NCI-H1930 (cell line): ENCODE measurements at places on chromosomes 6 and 20.

- no peak for DNase-seq
Observed at GRCh38 chr6:152462716-152463115, 174.4 kb downstream of the SYNE1 start.

DNA sequence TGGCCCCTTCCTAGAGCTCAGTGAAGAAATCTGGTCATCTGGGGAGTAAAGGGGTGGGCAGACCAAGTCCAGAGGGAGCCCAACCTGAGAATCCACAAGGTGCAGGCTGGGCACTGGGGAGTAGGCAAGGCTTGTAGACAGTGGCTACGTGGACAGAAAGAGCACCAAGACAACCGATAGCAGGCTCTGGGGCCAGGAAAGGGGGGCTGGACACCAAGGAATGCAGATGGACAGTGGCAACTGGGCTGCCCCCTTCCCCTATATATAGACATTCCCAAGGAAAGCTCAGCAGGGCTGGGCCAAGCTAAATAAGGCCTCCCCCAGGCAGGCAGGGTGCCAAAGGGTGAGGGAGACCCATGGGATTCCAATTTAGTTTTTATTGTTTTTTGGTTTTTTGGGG lies 1.5 kb upstream of the TNNC2 start:
- no peak for DNase-seq

DNA sequence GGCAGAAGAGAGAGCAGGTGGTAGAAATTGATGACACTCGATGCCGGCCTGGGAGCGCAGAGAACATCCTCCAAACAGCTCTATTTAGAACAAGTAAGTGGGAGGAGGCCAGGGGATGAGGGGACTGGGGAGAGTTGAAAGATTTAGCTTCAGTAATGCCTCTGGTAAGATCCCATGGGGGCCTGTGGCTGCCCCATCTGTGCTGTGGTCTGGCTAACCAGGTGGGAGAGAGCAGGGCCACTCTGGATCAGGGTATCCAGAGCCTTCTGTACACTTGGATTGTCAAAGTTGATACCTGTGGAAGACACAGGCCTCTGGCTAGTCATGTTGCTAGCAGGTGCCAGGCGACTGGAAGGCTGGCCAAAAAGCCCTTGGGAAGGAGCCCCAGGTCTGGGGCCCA lies 27.6 kb downstream of the NCOA5 start:
- no peak for DNase-seq

GRCh38 chr20:47770935-47771334 lies 14.3 kb downstream of the SULF2 start:
- DNase-seq: no peak

DNA sequence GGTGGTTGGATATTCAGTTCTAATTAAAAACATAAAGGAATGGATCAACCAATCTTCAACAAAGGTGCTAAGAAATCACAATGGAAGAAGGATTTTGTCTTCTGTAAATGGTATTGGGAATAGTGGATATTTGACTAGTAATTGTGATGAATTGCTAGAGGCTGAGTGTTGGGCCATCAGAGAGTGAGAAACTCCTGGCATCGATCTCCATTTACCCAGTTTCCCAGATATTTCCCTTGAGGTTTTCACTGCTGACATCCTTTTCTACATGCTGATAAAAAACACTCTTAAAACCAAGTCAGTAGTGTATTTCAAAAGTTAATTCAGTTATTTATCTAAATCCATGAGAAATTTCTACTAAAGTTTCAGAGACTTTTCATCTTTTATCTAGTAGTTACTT lies 40.4 kb upstream of the COL10A1 start:
- no peak for DNase-seq

- no peak for DNase-seq
Observed at GRCh38 chr6:88380618-88381288, 214.6 kb upstream of the CNR1 start.

- DNase-seq: no peak
Observed at GRCh38 chr6:106731144-106731842, 101.9 kb downstream of the QRSL1 start.

DNA sequence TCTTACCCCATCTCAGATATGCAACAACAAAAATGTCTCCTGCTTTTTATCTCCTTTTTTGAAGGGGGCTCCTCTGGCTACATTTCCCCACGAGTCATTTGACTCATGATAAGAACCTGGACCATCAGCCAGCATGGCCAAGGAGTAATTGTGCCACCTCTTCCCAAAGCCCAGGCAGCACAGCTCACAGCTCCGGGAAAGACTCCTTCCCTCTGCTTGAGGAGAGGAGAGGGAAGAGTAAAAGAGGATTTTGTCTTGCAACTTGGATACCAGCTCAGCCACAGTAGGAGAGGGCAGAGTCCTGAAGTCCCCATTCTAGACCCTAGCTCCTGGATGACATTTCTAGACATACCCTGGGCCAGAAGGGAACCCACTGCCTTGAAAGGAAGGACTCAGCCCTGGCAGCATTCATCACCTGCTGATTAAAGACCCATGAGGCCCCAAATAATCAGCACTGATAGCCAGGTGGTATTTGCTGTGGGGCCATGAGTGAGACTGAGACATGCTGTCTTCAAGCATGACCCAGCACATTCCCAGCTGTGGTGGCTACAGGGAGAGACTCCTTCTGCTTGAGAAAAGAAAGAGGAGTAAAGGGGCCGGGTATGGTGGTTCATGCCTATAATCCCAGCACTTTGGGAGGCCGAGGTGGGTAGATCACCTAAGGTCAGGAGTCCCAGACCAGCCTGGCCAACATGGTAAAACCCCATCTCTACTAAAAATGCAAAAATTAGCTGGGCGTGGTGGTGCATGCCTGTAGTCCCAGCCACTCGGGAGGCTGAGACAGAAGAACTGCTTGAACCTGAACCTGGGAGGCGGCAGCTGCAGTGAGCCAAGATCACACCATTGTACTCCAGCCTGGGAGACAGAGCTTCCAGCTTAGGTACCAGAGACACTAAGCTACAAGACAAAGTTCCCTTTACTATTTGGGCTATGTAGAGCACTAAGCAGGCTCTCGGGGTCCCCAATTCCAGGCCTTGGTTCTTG lies 28.1 kb downstream of the NCOA6 start:
- no peak for DNase-seq

GRCh38 chr6:138107078-138107751 lies at the start of gene PERP:
Gene PERP (minus strand): TSS chr6:138107419. CDS start chr6:138107340, 79 bp downstream.
- DNase-seq: peak; percentile 40

DNA sequence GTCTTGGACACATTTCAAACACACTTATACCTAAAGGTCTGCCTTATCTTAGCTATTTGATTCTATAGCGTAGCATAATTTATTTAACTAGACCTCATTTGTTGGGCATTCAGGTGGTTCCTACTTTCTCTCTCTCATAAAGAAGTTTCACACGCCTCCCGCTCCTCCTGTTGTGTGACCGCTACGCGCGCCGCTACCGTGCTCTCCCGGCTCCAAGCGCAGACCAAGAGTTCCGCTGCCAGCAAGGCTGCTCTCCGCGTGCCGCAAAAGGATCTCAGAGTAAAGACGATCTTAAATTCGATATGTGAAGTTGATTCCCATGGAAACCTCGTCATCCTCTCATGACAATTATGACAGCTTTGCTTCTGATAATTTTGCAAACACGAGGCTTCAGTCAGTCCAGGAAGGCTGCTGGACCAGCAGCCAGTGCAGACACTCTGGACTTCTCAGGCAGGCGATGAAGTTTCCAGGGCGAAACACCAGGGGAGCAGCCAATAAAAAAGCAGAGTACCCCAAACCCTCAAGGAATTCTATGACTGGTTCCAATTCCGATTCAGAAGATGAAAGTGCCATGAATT lies 20.4 kb downstream of the PRSS16 start:
- no peak for DNase-seq

GRCh38 chr20:61435184-61435822 lies 183.2 kb downstream of the CDH4 start:
- DNase-seq: no peak

- DNase-seq: no peak
Observed at GRCh38 chr6:90444160-90444714, 142.6 kb downstream of the MAP3K7 start.

DNA sequence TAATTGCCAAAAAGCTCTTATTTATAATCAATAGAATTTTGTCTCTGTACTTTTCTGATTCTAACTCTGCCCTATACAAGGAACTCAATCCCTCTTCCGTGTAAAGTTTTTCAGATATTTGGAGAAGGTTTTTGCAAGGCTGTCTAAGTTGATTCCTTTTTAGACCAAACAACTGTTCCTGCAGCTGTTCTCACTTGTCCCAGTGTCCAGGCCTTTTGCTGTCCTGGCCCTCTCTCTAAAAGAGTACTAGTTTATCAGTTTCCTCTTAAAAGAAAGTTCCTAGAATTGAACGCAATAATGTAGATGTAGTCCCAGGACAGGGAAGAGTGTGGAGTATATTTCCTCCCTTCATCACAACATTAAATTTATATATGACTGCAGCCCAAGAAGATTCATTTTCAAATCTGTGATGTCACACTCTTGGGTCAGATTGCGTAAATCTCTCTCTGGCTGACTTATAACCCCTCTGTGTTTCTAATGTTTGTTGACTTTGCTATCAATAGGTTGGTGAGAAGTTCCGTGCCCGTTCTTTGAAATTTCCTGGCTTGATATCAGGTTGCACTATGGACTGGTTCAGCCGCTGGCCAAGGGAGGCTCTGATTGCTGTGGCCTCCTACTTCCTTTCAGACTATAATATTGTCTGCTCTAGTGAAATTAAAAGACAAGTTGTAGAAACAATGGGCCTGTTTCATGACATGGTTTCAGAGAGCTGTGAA lies 139.4 kb upstream of the GLP1R start:
- DNase-seq: no peak

GRCh38 chr6:166729658-166730057 lies 102.6 kb upstream of the RPS6KA2 start:
- DNase-seq: no peak

GRCh38 chr6:69647726-69648125 lies 149.1 kb downstream of the LMBRD1 start:
- no peak for DNase-seq

DNA sequence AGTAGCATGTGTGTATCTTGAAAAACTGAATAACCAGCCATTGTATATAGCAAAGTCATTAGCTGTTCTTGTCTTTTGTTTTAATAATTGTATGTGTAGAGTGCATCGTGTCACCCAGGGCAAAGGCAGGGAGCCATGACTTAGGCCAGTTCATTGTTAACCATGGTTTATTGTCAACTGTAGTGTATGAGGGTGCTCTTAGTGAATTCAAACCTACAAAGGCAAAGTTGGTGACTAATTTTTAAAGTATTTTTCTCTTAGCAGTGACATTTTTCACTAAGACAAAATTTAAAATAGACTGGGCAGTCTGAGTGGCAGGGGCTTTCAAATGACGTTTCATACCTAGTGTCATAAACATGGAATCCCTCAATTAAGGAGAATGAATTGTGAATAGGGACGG lies 79.0 kb downstream of the TULP4 start:
- no peak for DNase-seq

DNA sequence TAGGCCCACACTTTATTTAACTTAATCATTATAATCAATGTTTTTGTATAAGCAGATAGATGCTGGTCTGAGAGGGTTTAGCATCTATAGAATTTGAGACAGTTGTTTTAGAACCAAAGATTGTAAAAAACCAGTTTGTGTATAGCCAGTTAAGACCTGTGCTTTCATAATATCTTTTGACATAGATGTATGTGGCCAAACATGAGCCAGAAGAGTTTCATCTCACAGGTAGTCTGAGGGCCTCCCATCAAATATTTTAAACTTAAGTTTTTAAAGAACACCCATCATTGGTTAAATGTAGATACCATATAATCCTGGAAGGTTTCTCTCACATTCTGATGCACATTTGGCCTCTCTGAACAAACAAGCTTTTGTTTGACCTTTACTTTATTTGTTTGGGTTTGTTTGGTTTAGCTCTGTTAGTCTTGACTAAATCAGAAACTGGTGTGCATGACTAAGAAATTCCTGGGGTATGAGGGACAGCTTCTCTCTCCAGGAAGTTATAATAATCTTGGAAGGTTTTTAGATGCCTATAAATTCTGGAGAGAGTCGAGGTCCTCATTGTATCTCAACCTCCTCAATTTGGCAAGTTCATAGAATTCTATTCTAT lies 58.0 kb upstream of the TMEM200A start:
- no peak for DNase-seq

DNA sequence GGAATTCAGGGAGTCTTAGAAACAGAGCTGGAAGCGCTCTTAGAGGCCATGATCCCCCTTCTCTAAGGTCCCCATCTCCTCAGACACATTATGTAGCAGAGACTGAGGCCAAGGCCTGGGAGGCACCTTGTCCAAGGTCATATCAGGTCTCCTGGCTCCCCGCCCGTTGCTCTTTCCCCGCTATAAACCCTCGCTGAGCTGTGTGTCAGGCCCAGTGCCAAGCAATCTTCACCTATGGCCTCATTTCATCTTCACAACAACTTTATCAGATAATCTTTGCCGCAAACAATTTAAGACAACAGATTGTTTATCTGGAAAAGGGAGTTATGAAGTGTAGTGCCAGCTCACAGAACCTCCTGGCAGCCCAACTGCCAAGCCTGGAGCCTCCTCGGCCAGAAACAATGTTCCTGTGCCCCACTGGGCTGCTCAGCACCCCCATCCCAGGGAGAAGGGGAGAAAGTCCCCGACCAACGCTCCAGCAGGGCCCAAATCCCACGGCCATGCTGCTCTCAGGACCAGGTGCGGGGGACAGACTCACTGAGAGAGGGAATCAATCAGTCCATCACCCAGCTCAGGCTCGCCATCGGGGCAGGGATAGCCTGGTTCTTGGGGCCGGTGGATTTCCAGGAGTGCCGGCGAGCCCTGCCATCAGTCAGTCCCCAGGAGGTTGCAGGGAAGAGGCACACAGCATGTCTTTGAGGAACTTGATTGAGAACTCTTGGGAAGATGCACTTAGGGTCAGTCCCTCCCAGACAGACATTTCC lies 16.9 kb upstream of the FANCE start:
- DNase-seq: no peak

- DNase-seq: no peak
Observed at GRCh38 chr6:121309768-121310469, 24.4 kb downstream of the TBC1D32 start.

GRCh38 chr6:145842693-145843546 lies 28.3 kb upstream of the FBXO30 start:
- no peak for DNase-seq

DNA sequence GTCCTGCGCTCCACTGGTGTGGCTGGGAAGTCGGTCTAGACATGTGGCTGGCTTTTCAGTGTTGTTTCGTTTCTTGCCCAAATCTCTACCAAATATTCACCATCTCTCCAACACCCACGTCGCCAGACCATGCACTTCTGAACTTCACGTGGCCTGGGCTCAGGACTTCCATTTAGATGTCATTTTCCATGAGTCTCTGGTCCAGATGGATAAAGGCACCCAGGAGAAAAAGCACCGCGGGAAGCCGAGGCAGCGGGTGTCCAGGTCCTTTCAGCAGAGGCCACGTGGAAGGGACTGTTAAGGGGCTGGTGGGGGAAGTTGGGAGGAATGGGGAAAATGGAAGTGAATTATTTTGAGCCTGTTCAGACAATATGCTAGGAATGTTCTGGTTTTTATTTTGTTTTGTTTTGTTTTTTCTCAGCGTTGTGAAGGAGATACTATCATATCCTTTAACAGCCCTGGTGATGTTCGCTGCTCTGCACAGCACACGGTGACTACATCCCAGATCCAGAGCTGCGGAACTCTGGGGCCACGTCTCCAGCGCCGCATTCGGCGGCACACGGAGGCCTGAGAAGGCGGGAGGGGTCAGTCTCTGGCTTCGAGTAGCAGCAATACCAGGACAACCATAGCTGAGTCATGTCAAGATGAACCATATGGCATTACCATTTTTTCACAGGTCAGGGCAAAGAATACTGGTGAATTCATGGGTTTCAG lies 230.3 kb downstream of the THBS2 start:
- DNase-seq: no peak
